Stimulated activated CD4-positive, alpha-beta T cell treated with anti-CD3 and anti-CD28 coated beads, Interleukin-1b, Interleukin-23, amount 100 ng/mL, for 1 hour (primary cell): ENCODE measurements at places on chromosomes 13 and 19.

GRCh38 chr19:6588508-6589345, 2.2 kb downstream of the CD70 start:
- DNase-seq: no peak

DNA sequence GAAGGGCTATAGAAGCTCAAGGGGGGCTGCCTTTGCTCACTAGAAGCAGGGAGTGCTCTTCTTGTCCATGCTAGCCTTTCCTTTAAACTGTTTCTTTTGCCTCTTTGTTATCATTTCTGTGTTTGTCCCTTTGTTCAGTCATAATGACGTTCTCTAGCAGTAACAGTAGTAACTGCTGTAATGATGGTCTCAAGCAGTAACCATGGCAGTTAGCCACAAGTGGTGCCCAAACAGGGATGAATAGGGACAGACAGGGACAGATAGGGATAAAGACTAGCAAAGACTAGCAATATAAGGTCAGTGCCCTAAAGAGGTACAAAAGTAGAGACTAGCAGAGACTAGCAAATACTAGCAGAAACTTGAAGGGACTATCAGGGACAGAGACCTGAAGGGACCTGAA, 869.0 kb upstream of the PRR20A start:
- no peak for DNase-seq

DNA sequence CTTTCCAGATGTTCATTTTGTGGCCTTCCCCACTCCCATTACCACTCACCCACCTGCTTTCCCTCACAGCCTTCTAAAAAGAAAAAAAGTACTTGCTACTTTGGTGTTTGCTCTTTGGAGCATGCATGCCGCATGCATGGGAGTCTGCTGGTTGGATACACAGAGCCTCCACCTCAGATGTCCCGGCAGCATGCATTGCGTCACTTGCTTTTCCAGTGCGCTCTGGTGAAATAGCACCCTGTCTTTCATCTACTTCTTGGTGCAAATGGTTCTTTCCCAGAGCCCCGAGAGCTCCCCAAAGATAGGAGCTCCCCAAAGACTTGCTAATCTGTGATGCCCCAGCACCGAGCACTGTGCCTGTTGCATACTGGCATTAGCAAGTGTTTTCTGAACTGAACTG, 333.2 kb upstream of the ZNF507 start:
- no peak for DNase-seq

- no peak for DNase-seq
Measured at GRCh38 chr13:80577926-80578670, 237.2 kb upstream of the SPRY2 start.

DNA sequence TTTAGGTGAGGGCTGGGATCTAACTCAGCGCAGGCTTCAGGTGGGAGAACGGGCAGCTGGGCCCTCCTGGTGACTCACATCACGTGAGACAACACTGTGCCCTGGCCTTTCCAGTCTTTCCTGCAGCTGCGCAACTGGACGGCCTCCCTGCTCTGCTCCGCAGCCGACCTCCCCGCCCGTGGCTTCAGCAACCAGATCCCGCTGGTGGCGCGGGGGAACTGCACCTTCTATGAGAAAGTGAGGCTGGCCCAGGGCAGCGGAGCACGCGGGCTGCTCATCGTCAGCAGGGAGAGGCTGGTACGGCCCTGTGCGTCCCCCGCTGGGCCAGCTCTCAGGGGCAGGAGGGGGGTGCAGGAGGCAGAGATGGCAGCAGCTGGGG, 8.8 kb downstream of the SPPL2B start:
- DNase-seq: no peak

DNA sequence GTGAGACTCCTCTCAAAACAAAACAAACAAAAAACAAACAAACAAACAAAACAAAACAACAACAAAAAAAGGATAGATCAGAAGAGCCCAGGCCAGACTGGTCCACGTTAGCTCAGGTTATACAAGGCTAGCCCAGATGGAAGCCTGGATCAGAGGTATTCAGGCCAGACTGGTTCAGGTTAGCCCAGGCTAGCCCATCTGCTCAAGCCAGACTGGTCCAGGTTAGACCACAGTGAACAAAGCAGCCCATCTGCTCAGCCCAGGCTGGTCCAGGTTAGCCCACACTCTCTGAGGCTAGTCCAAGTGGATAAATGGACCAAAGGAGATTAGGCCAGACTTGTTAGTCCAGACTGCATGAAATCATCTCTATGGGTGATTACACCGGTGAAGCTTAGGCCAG, 41.2 kb downstream of the CCL25 start:
- DNase-seq: no peak

DNA sequence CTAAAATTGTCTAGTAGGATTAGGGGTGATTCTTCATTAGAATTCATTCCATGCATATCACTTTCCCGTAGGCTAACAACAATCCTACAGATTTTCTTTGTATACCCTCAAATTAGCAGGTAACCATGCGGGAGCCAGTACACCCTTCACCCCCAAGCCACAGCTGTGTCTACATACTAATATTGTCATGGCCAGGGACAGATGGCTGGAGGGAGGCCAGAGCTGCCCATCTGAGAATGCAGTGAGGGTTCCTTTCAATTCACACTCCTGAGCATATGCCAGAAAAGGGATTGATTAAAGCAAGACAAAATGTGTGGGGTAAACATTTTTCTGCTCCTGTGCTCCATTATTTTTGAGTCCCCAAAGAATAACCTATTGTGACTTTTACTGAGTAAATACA, 68.9 kb downstream of the FREM2 start:
- no peak for DNase-seq

GRCh38 chr19:58407658-58408151, 744 bp upstream of the ZNF584 start:
- DNase-seq: no peak

- no peak for DNase-seq
Measured at GRCh38 chr13:23652909-23653726, 82.9 kb downstream of the TNFRSF19 start.

GRCh38 chr13:43294412-43294811, 271.0 kb downstream of the DNAJC15 start:
- no peak for DNase-seq

DNA sequence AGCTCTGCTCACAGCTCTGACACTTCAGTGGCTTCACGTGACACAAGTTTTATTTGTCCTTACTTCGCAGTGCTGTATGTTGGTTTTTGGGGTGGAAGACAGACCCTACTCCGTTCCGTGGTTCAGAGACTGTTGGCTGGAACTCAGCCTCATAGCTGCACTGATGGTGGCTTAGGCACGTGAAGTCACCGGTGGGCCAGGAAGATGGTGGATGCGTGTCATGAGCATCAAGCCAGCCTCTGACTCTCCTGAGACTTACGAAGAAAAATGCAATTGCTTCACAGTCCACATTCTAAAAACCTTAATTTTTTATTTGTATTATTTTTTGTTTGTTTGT, 161.4 kb upstream of the SOX1 start:
- no peak for DNase-seq

DNA sequence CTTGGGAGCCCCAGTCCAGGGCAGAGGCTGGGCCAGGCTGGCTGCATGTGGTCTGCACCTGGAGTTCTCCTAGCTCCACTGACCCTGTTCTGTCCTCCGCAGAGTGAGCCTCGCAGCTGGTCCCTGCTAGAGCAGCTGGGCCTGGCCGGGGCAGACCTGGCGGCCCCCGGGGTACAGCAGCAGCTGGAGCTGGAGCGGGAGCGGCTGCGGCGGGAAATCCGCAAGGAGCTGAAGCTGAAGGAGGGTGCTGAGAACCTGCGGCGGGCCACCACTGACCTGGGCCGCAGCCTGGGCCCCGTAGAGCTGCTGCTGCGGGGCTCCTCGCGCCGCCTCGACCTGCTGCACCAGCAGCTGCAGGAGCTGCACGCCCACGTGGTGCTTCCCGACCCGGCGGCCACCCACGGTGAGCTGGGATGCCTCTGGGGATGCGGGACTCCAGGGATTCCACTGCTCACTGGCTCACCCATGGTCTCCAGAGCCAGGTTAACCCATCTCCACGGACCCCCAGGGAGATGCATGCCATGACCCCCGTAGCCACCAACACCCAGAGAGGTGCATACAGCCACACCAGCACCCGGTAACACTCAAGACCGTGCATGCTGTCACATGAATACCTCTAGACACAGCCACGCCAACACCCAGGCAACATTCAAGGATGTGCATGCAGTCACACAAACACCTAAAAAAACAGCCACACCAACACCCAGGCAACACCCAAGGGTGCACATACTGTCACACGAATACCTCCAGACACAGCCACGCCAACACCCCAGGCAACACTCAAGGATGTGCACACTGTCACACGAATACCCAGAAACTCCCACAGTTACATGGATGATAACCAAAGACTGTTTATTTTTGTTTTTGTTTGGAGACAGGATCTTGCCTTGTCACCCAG, 8.2 kb downstream of the PKN1 start:
- no peak for DNase-seq

DNA sequence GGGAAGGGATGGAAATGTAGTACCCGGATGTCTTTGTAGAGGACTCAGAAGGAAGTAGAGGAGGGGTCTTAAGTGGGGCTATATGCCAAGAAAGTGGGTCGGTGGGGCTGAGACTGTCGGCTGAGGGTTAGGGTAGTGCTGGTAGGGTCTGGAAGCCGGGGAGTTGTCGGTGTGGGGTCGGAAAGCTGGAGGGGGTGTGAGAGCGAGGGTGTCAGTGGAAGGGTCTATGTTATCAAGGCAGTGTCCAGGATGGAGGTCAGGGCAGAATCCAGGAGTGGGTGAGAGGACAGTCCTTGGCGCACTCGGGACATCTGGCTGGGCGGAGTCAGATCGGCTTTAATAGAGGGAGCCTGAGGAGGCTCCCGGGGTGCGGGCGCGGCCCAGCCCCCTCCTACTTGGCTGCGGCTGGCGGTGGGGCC, 1.7 kb downstream of the HSPB6 start:
- DNase-seq: no peak

DNA sequence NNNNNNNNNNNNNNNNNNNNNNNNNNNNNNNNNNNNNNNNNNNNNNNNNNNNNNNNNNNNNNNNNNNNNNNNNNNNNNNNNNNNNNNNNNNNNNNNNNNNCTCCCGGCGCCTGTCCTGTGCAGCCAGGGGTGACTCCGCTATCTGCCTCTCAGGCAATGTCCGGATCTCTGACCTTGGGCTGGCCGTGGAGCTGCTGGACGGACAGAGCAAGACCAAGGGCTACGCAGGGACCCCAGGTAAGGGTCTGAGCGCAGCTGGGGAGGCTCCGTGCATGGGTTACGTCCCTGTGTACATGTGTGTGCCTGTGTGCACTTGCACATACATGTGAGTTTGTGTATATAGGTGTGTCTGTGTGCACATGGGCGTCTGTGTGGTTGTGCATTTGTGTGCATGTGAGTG, 36.1 kb upstream of the TMEM255B start:
- DNase-seq: no peak

- no peak for DNase-seq
Measured at GRCh38 chr19:45463241-45463640, 4.6 kb upstream of the FOSB start.

DNA sequence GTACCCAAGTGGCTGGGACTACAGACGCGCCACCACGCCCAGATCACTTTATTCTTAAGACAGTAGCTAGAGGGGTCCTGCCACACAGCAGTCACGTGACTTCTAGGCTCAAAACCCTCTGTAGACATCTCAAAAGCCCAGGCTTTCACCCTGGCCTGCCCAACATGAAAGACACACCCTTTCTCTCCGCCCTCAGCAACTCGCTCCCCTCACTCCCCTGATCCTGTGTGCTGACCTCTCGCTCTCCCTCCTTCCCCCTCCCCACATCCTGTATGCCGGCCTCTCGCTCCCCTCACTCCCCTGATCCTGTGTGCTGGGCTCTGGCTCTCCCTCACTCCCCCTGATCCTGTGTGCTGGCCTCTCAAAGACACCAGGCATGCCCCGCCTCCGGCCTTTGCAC, 77.4 kb downstream of the SLC15A1 start:
- DNase-seq: no peak

DNA sequence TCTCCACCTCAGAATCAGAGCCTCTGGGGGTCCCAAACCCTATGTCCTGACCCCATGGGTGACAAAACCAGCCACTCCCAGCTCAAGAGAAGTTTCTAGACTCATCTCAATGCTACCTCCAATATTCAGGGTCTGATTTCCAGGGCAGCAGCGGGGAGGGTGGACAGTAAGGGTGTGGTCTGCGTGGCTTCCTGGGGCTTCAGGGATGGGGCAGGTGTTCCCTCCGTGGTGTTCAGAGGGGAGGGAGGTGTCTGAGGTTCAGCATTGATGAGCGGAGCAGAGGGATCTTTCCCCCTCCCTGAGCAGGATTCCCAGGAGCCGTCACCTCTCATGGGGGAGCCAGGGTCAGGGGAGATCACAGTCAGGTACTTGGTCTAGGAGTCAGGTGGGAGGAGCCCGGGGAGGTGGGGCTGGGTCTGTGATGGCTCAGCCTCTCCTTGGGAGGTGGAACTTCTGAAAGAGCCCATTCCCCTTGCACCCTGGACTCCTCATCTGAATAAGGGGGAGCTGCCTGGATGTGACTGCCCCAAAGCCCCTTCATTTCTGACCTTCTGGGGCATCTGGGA, 2.9 kb downstream of the LILRA2 start:
- no peak for DNase-seq

DNA sequence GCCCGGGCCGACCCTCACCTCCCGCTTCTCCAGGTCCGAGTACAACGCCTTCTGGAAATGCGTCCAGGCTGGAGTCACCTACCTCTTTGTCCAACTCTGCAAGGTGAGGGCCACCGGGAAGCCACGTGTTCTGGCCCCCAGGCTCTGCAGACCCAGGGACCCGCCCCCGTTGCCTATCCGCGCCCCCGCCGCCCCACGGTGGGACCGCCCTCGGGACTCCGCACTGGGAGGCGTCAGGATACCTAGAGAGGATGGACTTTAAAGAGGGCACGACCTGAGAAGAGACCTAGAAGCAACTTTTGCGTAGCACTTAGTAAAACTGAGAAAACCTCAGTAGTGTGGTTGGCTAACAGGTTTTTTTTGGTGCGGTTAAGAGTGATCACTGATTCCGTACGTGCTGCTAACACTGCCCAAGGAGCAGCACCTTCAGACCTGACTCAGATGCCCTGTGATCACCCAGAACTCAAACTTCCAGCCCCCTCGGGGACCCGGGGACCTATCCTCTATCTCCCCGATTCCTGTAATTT, 492 bp downstream of the TMEM147 start:
- DNase-seq: no peak

GRCh38 chr19:48108997-48109782, 1.4 kb downstream of the PLA2G4C start:
- no peak for DNase-seq

- no peak for DNase-seq
Measured at GRCh38 chr13:101977475-101977874, 424.4 kb downstream of the FGF14 start.

- DNase-seq: no peak
Measured at GRCh38 chr13:46343279-46343994, 43.6 kb downstream of the RUBCNL start.

- no peak for DNase-seq
Measured at GRCh38 chr13:27500806-27501534, 50.6 kb upstream of the MTIF3 start.

- DNase-seq: no peak
Measured at GRCh38 chr13:44212633-44213396, 160.8 kb upstream of the SERP2 start.
